ENCODE measurements at places on chromosomes 2 and 18. TPM values are rescaled to one million over a fixed set of nuclear protein-coding genes. Genes with fewer than 3 reads are reported as not detected.

PRSS56 gene
- total RNA-seq: not detected

- H3K27ac ChIP-seq: no peak overlapping the region
- H3K36me3 ChIP-seq: no peaks in the 10 kb centered on the region
- no peak for DNase-seq
- peak overlapping the region; percentile 66 for H3K4me3 ChIP-seq
- peaks cover 42% of the 10 kb centered on the region for H3K4me1 ChIP-seq
Observed at GRCh38 chr2:11133936-11134320, 21.3 kb upstream of the SLC66A3 start.

DNA sequence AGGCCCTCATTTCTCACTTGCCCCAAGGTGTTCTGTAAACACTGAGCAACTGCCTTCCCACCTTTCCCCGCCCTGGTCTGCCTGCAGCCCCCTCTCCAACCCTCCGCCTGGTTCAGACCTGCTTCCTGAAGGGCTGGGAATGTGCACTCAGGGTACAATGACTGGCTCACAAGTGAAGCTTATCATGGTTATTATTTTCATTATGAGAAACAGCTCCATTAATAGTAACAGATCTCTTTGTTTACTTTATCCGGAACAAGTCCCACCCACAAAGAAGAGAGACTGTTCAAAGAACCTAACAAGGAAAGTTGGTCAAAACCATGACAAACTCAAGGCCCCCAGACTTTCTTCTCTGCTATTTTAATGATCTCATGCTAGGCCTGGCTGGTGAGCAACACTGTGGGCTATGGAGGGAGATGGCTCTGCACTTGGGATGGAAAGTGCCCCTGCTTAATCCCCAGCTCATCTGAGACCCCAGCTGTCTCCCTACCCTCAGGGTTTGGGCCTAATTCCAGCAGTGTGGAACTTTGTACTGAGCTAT, 36.7 kb downstream of the ARHGAP25 start:
- no peak for DNase-seq
- no peaks in the 10 kb centered on the region for H3K27me3 ChIP-seq
- no peaks in the 10 kb centered on the region for H3K36me3 ChIP-seq
- peaks cover 34% of the 10 kb centered on the region for H3K4me1 ChIP-seq
- no peak overlapping the region for H3K4me3 ChIP-seq
- peak overlapping the region; percentile 80 for H3K27ac ChIP-seq

CD8B2 gene
- total RNA-seq: not detected

- H3K4me3 ChIP-seq: no peak overlapping the region
- H3K27ac ChIP-seq: no peak overlapping the region
- no peaks in the 10 kb centered on the region for H3K4me1 ChIP-seq
- DNase-seq: no peak
Observed at GRCh38 chr2:122019724-122020123, 264.3 kb downstream of the TSN start.

GRCh38 chr2:231483398-231484329, 19.4 kb upstream of the NCL start:
- peak; percentile 47 for DNase-seq
- H3K36me3 ChIP-seq: no peaks in the 10 kb centered on the region
- no peaks in the 10 kb centered on the region for H3K27me3 ChIP-seq
- peak overlapping the region; percentile 46 for H3K4me3 ChIP-seq
- peak overlapping the region; percentile 62 for H3K27ac ChIP-seq

ABCB11 gene
- not detected for total RNA-seq

POU3F3 gene
- 0.37 TPM for total RNA-seq

DNA sequence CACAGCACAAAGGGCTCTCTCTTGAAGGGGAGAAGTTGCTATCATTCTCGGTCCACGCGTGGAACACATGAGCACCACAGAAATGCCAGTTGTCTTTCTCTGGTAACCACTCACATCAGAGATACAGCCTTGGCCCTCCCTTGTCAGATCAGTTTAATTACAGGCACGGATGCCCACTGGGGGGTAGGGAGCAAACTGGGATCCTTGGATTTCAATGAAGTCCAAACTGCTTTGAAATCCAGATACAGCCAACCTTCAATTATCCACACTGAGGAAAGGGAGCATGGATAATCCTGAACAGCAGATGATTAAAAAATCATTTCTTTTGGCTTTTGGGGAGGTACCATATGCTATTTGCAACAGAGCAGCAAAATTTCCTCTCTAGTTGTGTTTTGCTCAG, 63.7 kb upstream of the DAPL1 start:
- H3K27me3 ChIP-seq: no peaks in the 10 kb centered on the region
- H3K4me1 ChIP-seq: no peaks in the 10 kb centered on the region
- no peaks in the 10 kb centered on the region for H3K36me3 ChIP-seq
- H3K27ac ChIP-seq: no peak overlapping the region
- DNase-seq: no peak

CAVIN2 gene
- 19.4 TPM for total RNA-seq

DNA sequence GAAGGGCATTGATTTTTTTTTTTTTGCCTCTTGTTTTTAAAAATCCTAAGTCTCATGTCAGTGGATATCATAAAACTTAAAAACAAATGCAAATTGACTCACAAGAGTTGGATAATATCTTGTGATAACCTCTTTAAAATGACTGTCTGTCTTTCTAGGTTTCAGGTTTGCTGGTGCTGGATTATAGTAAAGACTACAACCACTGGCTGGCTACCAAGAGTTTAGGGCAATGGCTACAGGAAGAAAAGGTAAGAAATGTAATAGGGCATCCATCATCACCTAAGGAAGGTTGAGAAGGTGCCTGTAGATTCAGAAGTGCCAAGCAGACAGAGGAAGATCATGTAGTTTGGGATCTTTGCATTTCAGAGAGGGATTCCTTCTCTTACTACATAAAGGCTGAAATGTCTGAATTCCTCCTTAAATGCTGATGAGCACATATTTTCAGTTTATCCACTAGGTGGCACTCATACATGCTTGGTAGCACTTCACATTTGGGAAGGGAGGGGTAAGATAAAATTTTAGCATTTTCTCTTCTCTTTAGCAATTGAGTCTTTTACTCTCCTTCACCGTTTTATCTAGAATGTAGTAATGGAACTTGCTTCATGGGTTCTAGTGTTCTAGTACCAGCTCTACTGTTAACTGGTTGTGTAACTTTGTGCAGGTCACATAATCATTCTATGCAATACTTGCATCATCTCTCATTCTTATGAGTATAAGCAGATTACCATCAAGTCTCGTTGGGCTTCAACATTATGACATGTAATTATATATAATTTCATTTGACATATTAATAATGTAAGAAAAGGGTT, 21.1 kb downstream of the CPS1 start:
- no peaks in the 10 kb centered on the region for H3K27me3 ChIP-seq
- H3K27ac ChIP-seq: no peak overlapping the region
- no peak for DNase-seq
- no peaks in the 10 kb centered on the region for H3K36me3 ChIP-seq
- no peaks in the 10 kb centered on the region for H3K4me1 ChIP-seq

DNA sequence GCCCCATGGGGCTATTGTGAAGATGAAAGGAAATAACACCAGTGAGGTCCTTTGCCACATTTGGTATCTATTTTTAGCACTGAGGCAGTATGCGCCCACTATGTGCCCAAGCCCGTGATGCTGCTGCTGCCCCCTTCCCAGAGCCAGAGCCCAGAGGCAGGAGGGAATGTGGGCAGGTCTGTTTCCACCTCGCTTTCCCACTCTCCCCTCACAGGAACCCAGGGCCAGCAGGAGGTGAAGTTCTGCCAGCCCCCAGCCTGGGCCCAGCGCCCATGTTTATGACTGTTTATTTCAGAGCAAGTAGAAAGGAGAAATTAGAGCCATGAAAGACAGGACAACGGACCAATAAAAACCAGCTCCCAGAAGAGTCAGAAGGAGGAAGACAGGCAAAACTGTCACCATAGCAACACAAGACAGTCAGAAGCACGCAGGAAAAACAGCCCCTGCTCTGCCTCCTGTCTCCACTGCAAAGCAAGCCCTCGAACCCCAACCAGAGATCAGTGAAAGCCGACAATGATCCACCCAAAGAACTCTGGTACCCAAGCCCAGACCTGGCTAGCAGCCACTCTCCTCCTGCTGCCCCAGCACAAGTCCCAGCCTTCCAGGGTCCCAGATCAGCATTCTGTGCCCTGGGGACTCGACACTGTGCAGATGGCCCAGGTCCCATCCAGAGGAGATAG, 1.4 kb downstream of the CYRIA start:
- H3K36me3 ChIP-seq: no peaks in the 10 kb centered on the region
- peaks cover 66% of the 10 kb centered on the region for H3K4me1 ChIP-seq
- peak overlapping the region; percentile 62 for H3K4me3 ChIP-seq
- peak overlapping the region; percentile 74 for H3K27ac ChIP-seq
- H3K27me3 ChIP-seq: no peaks in the 10 kb centered on the region

ITPRIPL1 gene
- total RNA-seq: not detected

ANKRD30BL gene
- total RNA-seq: 0.73 TPM

- H3K36me3 ChIP-seq: no peaks in the 10 kb centered on the region
- no peaks in the 10 kb centered on the region for H3K27me3 ChIP-seq
- no peak overlapping the region for H3K4me3 ChIP-seq
- H3K4me1 ChIP-seq: no peaks in the 10 kb centered on the region
Observed at GRCh38 chr2:126356631-126357030, 299.3 kb upstream of the GYPC start.

DNA sequence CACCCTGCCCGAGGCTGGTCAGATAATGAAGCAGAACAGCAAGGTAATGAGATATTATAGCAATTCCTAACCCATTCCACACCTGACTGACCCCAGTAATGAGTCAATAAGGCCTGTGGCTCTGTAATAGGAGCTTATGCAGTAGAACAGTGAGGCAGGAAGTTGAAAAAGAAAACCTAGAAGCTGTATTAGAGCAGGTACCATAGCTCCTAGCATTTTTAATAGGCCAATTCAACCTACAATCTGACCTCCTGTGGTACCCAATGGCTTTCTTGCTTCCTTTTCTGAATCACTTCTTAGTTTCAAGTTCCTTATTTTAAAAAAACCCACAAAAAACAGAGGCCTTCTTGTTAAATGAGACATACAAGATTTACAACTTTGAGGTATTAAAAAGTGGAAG, 43.6 kb upstream of the MAP2 start:
- no peaks in the 10 kb centered on the region for H3K27me3 ChIP-seq
- no peaks in the 10 kb centered on the region for H3K4me1 ChIP-seq
- H3K36me3 ChIP-seq: no peaks in the 10 kb centered on the region
- H3K4me3 ChIP-seq: no peak overlapping the region
- DNase-seq: no peak

Measured in stomach (tissue), 19 donors.